ENCODE measurements at places on chromosomes 11 and 22.

DNA sequence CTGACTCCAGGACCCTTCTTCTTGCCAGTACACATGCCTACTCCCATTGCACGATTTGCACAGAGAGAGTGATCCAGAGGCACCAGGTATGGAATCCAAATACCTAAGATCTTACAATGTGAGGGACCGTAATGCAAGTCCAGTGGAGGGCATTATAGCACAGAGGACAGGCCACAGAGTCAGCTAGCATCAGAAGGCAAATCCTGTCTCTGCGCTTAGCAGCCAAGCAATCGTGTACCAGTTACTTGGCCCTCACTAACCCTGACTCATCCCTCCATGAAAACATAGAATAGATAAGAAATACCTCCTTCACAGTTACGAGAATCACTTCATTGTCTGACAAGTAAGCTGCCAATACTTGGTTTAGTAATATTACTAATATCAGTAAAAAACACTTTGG, 69.7 kb upstream of the SLC6A5 start:
- no peak for DNase-seq

GRCh38 chr22:36208914-36209313, 7.3 kb upstream of the APOL4 start:
- no peak for DNase-seq

DNA sequence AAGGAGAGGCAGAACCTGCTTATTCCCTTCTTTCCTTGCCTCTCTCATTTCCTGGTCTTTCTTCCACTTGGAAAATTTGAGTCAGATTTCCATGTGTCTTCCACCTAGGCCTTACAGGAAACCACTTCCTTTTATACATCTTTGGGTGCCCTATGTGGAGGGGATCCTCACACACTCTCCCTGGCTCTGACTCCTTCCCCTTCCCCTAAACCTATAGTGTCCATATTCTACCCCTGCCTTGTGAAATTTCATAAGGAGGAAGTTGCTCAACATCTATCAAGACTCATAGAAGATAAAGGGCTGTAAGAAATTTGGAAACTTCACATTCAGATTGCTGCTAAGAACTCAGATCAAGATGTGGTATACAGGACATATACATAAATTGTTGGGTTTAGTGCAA, 20.4 kb downstream of the TUG1 start:
- no peak for DNase-seq

- DNase-seq, result no peak
Measured at GRCh38 chr22:49599691-49600455, 227.8 kb downstream of the BRD1 start.

GRCh38 chr11:130095326-130095725, 25.6 kb downstream of the APLP2 start:
- DNase-seq, result no peak

GRCh38 chr22:17562906-17563870, at the start of gene SLC25A18:
TSS of gene SLC25A18 (plus strand) at chr22:17563498. CDS start at chr22:17579945, 16,447 bp downstream.
- DNase-seq, result no peak

DNA sequence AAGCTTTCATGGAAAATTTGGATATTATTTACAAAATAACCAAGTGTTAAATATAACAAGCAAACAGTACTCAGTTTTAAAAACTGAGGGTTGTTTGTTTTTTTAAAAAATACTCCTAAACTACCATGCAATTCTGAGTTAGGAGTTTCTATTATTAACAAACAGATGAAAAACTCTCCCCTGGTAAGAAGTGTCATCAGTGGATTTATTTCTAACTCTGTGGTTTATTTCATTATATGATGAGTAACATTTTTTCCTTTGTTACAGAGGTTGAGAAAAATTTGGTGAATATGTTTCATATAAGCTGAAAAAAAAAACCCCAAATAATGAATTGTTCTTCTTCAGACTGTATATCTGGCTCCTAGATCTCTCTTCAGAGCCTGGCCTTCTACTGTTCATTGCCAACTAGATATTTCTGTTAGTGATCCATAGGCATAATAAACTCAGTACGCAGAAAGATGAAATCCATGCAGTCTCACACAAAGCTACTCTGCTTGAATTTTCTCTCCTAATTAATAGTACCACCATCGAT, 29.4 kb upstream of the PDE3B start:
- DNase-seq, result no peak

DNA sequence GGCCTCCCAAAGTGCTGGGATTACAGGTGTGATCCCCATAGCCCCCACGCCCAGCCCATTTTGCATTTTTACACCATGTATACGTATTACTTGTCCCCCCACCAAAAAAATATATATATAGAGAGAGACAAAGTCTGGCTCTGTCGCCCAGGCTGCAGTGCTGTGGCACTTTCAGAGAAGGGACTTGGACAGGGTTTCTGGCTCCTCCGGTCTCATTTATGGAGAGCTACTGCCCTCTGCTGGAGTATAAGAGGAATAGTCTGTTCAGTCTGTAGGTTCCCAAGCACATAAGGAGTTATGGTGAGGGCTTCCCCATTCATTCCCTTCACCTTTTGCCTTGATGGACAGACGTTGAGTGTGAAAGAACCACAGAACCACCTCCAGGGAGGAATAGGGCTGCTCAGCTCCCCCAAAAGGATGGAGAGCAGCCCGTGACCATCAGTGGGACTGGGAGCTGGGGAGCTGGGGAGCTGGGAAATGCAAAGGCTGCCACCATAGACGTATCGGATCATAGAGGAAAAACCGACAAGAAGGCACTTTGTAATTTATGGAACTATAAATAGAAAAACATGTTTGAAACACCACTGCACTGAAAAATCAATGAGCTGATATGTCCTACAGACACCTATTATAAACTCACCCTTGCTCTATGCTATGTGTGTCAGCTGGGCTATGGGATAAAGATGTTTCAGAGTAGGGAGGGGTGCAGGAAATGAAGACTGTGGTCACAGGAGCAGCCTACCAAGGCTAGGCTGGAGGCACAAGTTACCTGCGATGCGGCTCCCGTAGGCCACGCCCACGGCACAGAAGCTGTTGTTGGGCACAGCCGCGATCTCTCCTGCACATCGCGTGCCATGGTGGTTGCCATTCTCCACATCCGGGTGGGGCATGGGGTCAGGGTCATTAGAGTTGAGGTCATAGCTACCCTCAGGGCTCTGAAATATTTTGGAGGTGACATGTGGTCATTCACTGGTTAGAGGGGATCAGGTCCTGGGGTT, 5.2 kb downstream of the PCSK7 start:
- no peak for DNase-seq

DNA sequence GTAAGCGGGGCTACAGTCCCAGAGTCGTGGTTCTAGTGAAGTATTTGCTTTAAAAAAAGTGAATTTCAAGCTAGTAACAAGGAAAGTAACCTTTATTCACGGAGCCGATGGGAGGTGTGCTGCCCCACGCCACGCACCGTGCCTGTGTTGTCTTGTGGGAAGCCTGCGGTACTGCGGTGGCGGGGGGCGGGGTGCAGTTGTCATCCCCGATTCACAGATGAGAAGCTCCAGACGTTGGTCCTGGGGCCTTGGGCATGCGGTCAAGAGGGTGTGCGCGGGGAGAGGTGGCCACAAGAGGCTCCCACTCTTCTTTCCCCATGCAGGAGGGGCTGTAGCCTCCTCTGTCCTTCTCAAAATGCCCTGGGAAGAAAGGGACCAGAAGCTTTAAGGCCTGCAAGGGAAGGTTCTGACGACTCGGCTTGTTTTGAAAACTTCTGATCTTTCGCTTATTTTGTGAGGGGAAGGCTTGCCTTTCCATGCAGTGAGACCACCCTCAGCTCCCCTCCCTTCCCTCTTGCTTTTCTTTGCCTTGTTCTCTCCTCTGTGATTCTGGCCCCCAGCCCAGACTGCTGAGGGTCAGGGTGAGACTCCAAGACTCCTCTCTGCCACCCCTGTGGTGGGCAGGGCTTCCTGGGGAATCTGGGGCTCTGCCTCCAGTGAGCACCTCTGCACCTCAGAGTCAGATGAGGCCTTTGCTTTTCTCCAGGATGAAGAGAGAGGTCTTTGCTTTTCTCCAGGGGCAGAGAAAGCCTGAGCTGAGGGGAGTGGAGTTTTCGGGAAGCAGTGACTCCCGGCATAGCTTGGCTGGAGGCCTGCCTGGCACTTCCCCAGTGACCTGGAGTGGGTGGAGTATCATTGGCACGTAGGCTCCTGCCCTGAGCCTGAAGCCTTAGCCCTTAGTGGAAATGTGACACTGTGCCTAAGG, 6.2 kb downstream of the GLB1L3 start:
- DNase-seq, result no peak

DNA sequence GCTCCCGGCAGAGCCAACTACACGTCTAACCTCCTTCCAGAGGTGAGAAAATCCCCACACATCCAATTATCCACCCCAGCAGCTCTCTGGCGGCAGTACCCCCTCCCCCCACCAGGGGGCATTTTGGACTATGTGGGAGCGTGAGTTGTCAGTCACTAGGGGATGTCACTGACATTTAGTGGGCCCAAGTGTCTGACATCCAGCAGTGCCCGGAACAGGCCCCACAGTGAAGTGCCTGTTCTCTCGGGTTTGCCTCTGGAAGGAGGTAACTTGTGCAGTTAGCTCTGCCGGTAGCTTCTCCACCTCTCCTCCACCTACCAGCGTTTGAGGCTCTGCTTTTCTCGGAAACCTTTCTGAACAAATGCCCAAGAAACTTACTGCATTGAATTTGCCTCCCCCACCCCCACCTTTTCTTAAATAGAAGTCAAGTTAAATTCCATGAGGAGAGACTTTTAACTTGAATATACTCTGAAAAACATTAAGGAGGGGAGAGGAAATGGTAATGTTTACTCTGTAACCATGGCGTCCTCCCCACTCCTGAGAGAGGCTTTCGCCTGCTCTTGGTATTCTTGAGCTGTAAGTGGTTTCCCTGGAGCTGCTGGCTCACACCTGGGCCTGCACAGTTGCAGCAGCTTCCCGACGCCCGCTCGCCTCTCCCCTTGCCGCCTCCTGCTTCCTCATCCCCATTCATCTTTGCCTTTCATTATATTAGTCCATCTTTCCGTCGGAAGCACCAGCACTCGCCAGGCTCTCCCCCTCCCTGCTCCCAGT, 112.8 kb downstream of the WNT7B start:
- peak; percentile 73 for DNase-seq

All from activated T-cell treated with anti-CD3 and anti-CD28 coated beads for 48 hours (primary cell).